Endothelial cell (in vitro differentiated cells): ENCODE measurements at places on chromosomes 12 and 14. TPM values are rescaled to one million over a fixed set of nuclear protein-coding genes. Genes with fewer than 3 reads are reported as not detected.

TMEM30B gene
- total RNA-seq, result 0.15 TPM

PMEL gene
- 136 TPM for total RNA-seq

ADAM21 gene
- not detected for total RNA-seq

AKAP5 gene
- total RNA-seq, result 6.1 TPM

MGP gene
- total RNA-seq, result 0.26 TPM

SPTB gene
- total RNA-seq, result 0.08 TPM

SYNDIG1L gene
- total RNA-seq, result 1.1 TPM

TAS2R30 gene
- total RNA-seq, result 1.7 TPM

SLC2A14 gene
- total RNA-seq, result 0.64 TPM

RECQL gene
- 40.7 TPM for total RNA-seq

CORO1C gene
- 380 TPM for total RNA-seq

FAR2 gene
- total RNA-seq, result 104 TPM

MYF6 gene
- 0.31 TPM for total RNA-seq

NYNRIN gene
- total RNA-seq, result 49.0 TPM

CCDC38 gene
- not detected for total RNA-seq

HOXC9 gene
- total RNA-seq, result 0.28 TPM

MMP19 gene
- 0.15 TPM for total RNA-seq

CCND2 gene
- total RNA-seq, result 88.1 TPM

KRT1 gene
- not detected for total RNA-seq

CPM gene
- total RNA-seq, result 3.6 TPM

OR10G3 gene
- not detected for total RNA-seq

FAM222A gene
- 14.2 TPM for total RNA-seq

ARF3 gene
- 307 TPM for total RNA-seq

LRRIQ1 gene
- 1.1 TPM for total RNA-seq

NFE2 gene
- 0.49 TPM for total RNA-seq

OS9 gene
- 220 TPM for total RNA-seq

ITGA5 gene
- total RNA-seq, result 688 TPM

TSPAN8 gene
- total RNA-seq, result not detected

FBRSL1 gene
- total RNA-seq, result 38.4 TPM

CLEC1A gene
- total RNA-seq, result 29.3 TPM

PTPRR gene
- total RNA-seq, result 0.33 TPM

TEX52 gene
- total RNA-seq, result not detected

BBS10 gene
- total RNA-seq, result 6.5 TPM

NR4A1 gene
- total RNA-seq, result 1.0 TPM

GNB3 gene
- 9.0 TPM for total RNA-seq

NPFF gene
- not detected for total RNA-seq

GOLGA5 gene
- 26.4 TPM for total RNA-seq

SLC5A8 gene
- not detected for total RNA-seq
